ENCODE measurements at places on chromosomes 3 and 15.
A peak's percentile ranks its signal among the peaks of the same experiment; 100 is the strongest.

DNA sequence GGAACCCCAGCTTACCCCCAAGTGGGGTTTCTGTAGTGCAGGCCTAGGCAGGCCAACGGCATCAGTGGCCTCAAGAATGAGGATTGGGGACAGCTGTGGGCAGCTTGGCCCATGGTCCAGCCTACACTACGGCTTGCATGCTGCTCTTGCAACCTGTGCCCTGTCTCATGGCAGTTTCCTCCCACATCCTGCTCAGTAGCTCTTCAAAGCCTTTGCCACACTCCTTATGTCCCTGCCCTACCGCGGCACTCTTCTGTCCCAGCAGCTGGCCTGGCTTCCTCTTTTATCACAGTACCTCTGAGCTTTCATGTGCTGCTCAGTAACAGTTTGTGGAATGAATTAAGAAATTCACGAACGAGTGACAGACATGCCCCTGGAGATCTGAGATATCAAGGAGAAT, 431.0 kb downstream of the EPHB1 start:
- DNase-seq, result no peak

DNA sequence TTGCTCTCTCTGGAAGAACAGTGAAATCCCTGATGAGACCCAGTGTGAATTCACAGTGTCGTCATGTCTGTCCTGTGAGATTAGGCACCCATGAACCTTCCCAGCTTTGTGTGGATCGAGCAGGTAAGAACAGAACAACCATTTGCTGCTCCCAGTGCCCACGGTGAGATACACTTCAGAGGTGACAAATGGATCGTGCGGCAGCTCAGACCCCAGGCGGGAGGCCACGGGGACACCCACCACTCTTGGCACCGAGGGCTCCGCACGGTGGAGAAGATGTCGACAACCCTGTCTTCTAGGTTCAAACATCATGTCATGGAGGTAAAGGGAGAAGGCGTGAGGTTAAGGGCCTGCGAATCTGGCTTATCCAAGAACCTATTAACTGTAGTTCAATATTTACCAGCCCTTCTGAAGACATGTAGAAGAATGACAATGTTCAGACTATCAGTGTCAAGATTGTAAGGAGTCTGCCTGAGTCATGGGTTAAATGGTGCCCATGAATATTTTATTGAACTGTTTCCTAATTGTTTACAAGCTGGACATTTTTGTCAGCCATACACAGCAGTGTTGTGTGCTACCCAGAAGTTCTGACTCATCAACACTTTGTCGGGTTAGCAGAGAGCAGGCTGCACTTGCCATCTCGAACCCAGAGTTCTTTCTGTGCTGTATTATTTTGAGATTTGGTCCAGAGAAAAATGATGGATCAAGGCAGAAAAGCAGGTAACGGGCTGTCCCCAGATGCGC, 15.5 kb upstream of the PCSK6 start:
- DNase-seq, result peak; percentile 47

GRCh38 chr15:48416301-48416700, 85.1 kb downstream of the DUT start:
- DNase-seq, result no peak

DNA sequence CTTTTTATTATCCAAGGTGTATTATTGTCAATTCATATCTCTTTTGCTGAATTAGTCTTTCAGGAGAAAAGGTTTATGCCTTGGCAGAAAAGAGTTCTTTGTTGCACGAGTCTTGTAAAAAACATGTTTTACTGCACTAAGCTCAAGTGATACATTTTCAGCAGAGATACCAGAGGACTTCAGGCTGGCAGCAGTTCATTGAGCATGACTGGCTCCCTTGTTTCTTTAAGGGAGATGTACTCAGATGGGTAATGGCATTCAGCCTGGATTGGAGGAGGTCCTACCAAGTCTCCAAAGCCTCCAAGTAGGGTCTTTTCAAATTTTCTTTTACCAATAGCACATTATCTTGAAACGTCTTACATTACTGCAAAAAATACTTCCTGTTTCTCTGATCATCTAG, 400.1 kb downstream of the NSUN3 start:
- no peak for DNase-seq

- no peak for DNase-seq
Observed at GRCh38 chr3:13536432-13536831, 12.5 kb upstream of the FBLN2 start.

- DNase-seq, result peak; percentile 30
Observed at GRCh38 chr3:189530822-189531221, 100.4 kb upstream of the TP63 start.

- DNase-seq, result no peak
Observed at GRCh38 chr3:128376516-128376915, 90.2 kb downstream of the DNAJB8 start.

DNA sequence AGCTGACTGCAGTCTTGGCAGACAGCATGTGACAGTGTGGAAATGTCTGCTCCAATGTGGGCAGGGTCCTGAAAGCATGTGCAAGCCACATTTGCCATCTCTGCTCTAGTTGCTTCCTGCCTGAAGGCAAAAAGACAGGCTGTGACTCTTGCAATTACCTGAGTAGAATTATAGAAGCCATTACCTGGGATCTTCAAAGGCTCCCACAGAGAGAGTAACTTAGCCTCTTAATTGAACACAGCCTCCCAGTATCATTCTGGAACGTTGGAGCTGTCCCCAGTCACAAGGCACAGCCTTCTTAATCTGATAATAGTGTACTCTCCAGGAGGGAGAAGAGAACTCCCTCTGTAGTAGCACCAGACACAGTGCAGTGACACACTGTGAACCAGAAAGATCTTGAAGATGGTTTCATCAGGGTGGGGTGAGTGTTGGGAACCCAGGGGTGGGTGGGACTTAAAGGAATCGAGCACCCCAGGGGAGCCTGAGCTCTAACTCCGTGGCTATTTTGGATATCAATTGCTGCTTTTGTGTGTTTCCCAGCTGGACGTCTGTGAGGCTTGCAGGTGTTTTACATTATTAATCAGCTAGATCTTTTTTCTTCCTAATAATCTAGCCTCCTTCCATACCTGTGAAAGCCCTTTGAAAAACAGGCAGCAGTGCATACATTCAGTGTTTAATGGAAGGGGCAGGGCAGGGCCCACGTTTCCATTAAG, 40.6 kb upstream of the GLCE start:
- no peak for DNase-seq

DNA sequence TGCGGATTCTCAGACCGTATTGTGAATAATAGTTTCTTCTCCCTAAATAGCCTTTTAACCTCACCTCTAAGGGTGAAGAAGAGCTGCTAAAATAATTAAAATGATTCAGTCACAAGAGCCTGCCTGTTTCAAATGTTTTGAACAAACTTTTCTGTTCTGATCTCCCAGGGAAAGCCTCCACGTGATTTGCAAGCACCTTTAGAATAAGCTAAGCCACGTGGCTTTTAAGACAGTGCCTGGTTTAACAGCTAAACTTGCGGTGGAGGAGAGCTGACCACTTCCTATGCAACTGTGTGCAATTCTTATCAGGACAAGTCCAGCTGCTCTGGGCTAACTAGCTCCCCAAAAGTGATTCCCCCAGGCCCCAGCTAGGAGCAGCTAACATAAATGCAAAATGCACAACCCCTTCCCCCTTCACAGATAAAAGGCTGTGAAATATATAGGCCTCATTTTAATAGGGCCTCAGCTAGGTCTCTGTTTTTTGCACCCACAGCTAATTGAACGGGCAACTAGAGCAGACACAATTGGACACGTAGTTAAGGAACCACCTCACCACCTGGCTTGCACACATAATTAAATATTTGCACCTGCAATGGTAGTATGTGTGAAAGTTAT, 401.2 kb upstream of the NR2F2 start:
- DNase-seq, result peak; percentile 50

- DNase-seq, result peak; percentile 61
Observed at GRCh38 chr3:120364821-120365220, 15.7 kb upstream of the LRRC58 start.

- DNase-seq, result no peak
Observed at GRCh38 chr3:194231929-194232832, 96.2 kb downstream of the HES1 start.

GRCh38 chr3:164460851-164461250, 617.4 kb downstream of the SI start:
- peak; percentile 3 for DNase-seq

- DNase-seq, result peak; percentile 65
Observed at GRCh38 chr3:49377483-49377882, 19.3 kb upstream of the GPX1 start.

DNA sequence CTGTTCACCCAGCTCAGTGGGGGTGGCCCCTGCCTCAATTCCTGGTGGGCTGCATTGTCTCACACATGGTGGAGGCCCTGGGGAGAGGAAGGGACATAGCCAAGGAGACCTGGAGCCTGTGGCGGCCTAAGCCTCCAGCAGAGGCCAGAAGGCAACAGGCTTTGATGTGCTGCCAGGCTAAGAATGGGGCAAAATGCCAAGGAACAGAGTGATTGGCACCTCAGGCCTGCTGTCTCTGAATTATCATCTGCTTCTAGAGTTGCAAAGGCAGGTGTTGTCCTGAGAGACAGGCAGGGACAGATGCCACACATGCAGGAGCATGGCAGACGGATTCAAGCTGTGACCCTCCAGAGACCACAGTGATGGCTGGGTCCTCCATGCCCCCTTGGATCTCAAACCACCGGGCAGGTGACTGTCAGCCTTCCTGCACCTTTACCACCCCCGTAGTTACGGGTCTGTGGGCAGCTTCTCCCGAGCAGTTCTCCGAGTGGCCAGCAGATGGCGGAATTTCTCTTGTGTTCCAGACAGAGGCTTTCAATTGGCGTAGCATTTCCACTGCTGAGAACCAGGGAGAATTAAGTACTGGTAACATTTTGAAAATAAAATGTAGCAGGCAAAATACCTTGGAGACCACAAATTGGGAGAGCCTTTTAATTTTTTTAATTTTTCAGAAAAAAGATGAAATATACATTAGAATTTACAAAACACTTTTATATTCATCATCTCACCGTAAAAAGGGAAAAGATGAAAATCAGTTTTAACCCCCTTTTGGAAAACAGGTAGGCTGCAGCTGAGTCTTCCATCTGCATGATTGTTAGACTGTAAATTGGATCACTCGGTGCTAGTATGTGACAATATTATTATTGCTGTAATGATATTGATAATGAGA, 525.5 kb upstream of the CFAP20DC start:
- peak; percentile 75 for DNase-seq

- no peak for DNase-seq
Observed at GRCh38 chr3:184505076-184505878, 56.3 kb upstream of the EPHB3 start.

DNA sequence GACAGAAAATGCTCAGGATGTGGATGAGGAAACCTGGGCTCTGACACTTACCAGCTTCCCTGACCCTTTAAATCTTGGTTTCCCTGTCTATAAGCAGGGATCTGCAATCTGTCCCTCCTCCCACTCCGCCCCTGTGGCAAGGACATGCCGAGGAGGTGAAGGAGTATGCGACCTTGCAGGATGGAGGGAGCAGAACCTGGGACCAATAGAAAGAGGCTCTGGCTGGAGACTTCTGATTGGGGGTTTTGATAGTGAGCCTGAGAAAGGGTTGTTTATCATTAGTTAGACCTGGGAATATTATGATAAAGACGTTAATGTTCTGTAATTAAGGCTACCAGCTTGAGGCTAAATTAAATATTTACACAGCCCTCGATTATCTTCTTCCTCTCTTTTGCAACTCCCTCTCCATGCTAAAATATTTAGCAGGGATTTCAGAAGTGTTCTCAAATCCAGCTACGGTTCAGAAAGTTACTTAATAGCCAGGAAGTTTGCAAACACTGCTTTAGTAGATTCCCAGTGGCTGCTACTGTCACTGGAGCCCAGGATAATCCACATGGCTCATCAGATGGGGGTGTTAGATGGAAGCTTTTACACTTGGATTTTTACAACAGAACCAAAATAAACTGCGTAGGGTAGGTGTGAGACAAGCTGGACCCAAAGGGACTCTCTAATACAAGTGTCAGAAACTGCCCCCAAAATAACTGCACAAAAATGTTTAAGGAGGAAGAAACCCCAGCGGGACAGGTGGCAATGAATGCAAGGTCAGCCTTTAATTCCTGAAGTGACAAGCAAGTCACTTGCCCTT, 9.2 kb upstream of the PAQR5 start:
- no peak for DNase-seq

- no peak for DNase-seq
Observed at GRCh38 chr15:85154061-85154460, 172.4 kb downstream of the PDE8A start.

GRCh38 chr3:11591391-11592282, 52.1 kb downstream of the VGLL4 start:
- DNase-seq, result peak; percentile 85

DNA sequence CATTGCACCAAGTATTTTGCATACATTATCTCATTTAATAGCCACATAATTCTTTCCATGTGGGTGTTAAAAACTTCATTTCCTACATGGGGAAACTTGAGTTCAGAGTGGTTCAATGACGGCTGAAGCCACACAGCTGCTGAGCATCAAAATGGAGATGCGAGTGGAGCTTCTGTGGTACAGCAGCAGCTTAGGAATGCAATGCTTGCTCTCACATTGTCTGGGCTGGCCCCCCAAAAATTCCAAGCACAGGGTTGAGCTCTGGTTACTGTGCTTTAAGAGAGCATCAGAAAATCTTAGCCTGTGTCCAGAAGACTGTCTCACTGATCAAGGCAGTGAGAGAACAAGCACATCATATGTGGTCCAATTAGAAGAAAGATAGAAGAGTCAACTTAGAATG, 57.4 kb upstream of the GADL1 start:
- no peak for DNase-seq

DNA sequence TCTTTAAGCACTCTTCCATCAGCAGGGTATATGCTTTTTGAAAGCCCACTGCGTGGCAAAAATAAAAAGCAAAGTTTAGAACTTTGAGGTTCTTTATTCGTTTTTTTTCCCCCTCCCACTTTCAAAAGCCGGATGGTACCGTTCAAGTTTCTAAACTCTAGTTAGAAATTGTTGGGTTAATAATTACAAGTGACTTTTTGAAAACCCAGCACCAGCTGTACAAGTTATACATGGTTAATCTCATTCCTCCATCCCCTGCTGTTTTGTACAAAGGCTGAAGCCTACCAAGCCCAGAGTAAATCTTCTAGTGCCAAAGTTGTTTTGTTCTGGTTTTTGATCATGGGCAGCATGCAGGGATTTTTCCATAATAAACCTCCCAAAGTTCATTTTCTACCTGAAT, 48.6 kb downstream of the WDR72 start:
- DNase-seq, result no peak

DNA sequence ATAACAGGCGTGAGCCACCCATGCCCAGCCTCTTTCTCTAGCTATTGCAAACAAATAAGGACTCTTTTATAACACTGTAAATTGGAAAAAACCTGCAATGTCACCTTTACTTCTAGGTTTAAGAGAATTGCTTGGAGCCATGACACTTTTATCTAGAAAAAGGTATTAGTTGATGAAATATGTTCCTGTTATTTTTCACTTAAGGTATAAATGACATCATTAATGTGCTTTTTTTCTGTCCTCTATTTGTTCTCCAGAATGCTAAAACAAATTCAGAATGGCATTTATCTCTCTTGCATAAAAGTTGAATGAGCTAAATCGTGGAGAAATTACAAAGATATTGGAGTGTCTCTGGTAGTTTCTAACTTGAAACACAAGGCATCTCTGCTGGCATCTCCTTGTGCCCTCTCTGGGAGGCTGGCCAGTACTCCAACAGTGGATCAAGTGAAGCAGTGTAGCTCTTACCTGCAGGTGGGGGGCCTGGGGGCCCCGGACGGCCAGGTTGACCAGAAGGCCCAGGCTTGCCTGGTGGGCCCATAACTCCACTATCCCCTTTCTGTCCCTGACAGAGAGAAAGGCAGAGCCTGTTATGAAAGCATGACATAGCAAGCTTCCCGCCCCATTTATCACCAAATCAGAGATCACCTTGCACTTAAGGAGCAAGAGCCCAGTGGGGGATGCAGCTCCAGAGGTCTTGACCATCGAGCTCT, 38.6 kb downstream of the EAF1 start:
- DNase-seq, result no peak

All from iris pigment epithelial cell (primary cell).